ENCODE measurements at places on chromosomes 7 and 10. TPM values are rescaled to one million over a fixed set of nuclear protein-coding genes. Genes with fewer than 3 reads are reported as not detected.

DNA sequence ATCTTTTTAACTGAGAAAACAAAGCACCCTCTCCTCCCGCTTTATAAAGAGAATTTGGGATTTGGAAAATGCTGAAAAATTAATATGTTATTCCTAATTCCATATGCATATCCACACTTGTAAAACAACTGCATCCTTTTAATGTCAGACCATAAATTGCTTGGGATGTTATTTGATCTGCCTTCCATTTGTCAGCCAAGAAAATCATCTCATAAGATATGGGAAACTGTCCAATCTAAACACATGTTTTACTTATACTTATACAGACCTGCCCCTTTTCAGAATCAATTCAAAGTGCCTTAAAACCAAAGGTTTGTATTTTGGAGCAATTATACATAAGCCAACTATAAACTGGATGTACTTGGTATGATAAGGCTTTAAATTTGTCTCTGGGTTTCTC is 595.5 kb upstream of the PFKP start:
- no peak for DNase-seq

DNA sequence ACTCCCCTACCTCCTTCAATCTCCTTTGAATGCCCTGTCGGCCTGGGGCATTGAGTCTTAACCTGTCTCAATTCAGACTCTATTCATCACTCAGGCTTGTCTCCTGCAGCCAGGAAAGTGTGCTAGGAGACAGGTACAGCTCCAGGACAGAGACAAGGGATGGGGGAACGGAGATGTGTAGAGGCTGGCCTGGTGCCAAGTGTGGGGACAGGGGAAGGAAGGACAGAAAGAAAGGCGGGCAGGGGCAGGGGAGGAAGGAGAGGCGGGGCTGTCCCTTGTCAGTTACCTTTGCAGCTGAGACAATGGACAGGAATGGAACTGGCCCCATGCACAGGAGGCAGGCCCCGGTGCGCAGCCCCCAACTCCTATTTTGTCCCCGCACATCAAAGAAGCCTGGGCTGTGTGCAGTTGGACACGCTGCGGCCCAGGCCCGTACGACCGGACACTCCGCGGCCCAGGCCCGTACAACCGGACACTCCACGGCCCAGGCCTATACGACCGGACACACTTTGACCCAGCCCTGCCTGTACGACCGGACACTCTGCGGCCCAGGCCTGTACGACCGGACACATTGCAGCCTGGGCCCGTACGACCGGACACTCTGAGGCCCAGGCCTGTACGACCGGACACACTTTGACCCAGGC is 36.9 kb downstream of the CHST15 start:
- no peak for DNase-seq

DNA sequence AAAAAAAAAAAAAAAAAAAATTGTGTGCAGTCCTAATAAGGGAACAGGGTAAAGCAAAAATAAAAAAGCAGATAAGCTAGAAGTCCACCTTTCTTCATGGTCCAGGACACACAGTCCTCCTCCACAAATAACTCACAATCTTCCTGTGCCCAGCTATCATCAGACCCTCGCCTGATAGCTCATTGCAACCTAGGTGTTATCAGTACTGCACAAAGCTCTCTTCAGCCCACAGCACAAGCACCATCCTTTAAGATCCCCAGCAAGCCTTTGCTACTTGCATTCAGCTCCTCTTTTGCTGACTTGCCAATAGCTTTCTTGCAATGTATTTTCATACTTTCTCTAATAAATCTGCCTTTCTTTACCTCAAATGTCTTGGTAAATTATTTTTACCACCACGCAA is 5.0 kb downstream of the NDUFA5 start:
- no peak for DNase-seq

DNA sequence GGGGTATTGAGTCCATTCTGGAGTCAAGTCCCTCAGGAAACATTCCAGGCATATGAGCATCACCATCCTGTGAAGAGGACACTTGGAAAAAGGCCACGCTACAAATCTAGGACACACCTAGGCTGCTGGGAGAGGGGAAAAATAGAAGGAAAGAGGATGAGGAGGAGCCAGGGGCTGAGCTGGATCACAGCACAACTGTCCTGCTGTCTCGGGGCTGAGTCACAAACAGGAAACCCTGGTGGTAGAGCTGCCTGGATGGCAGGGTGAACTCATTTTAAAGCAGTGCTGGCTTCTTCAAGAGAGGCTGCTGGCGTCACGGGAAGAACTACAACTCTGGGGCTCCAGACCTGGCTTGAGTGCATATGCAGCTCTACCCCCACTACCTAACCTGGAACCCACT is 151.5 kb downstream of the RNF216 start:
- peak; percentile 87 for DNase-seq

DNA sequence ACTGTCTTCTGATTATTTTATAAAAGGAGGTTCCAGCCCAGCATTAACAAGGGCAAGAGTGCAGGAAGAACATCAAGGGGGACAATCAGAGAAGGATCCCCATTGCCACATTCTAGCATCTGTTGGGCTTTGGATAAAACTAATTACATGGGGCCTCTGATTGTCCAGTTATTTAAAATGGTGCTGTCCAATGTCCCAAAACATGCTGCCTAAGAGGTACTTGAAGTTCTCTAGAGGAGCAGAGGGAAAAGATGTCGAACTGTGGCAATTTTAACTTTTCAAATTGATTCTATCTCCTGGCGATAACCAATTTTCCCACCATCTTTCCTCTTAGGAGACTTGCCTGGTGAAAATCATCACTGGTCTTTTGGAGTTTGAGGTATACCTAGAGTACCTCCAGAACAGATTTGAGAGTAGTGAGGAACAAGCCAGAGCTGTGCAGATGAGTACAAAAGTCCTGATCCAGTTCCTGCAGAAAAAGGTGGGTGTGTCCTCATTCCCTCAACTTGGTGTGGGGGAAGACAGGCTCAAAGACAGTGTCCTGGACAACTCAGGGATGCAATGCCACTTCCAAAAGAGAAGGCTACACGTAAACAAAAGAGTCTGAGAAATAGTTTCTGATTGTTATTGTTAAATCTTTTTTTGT is 2.3 kb downstream of the IL6 start:
- DNase-seq = no peak

- DNase-seq = no peak
These were observed 99.0 kb downstream of the PLPP4 start for GRCh38 chr10:120555842-120556532.

DNA sequence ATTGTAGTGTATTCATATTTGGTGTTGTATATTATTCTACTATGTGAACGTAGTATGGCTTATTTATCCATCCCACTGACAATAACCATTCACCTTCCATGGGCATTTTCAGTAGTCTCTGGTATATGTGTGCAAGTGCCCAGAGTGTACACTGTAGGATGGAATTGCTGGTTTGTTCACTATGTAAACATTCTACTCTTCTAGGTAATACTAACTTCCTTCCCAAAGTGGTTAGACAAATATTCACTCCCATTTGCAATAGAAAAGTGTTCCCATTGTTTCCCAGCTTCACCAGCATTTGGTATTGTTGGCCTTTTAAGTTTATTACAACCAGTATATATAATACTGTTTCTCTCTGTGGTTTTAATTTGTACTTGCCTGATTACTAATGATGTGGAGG is 153.7 kb downstream of the C7orf25 start:
- no peak for DNase-seq

DNA sequence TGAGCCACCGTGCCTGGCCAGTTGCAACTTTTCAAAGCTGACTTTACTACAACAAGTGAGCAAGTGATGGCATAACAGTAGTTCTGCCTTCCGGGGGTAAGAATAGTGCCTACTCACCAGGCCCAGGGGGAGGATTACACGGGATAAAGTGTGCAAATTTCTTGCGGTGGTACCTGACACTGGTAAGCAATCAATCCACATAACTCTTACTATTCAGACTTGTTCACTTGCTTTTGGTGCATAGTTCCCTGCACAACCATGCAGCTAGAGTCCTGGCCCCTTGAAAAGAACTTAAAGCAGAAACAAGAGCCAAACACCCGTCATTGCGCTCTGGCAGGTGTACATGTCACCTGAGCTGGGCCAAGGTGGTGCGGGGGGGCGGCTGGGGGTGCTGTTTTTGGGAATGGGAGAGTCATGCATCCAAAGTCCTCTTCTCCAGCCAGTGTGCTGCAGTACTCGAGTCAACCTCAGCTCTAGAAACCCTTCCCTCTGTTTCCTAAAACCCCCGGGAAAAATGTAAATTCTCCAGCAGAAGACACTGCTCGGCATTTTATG is 5.4 kb upstream of the COBL start:
- no peak for DNase-seq

DNA sequence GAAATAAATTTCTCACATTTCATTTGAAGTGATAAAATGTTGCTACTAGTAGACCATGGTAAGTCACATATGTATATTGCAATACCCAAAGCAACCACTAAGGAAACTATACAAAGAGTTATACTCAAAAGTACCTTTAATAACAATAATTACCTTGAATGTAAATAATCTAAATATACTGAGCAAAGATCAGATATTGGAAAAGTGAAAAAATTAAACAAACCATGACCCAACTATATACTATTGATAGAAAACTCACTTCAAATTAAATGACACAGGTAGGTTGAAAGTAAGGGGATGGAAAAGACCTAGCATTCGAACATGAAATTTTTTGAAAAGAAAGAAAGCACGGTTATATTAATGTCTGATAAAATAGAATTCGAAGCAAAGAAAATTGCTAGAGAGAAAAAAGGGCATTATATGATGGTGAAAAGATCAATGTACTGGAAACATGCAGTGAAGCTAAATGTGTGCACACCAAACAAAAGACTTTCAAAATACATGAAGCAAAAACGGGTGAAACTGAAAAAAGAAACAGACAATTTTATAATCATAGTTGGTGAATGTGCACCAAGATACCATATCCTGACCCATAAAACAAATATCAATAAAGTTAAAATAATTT is 29.1 kb downstream of the TFPI2 start:
- no peak for DNase-seq

GRCh38 chr10:99983280-99983988 is 26.3 kb downstream of the DNMBP start:
- peak; percentile 93 for DNase-seq

- no peak for DNase-seq
These were observed 523.6 kb downstream of the PTPRN2 start for GRCh38 chr7:158063850-158064610.

- DNase-seq = no peak
These were observed 625.6 kb upstream of the MKI67 start for GRCh38 chr10:128751851-128752250.

DNA sequence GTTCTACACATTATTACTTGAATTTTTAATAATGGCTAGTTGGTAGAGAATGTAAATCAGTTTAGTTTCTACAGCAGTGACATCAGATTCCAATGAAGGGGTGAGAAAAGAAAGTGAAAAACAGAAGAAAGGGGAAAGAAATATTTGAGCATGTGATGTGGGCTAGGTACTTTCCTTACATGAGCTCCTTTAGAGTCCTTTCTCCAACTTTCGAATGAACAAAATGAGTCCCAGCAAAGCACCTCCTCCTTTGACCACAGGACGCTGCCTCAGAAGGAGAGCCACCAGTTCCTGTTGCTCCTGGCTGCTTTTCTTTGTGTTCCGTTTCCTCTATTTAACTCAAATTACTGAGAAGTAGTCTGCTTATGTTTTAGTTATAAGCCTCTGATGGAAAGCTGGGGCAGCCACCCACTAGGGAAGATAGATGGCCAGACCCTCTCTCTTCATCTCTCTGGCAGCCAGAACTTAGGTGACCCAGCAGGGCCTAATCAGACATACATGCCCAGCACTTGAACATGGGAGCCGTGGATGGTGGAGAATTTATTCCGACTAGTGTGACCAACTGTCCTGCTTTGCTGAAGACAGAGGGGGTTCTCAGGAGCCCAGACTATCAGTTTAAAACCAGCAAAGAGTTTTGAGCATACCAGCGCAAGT is 82.4 kb upstream of the NME8 start:
- no peak for DNase-seq

DNA sequence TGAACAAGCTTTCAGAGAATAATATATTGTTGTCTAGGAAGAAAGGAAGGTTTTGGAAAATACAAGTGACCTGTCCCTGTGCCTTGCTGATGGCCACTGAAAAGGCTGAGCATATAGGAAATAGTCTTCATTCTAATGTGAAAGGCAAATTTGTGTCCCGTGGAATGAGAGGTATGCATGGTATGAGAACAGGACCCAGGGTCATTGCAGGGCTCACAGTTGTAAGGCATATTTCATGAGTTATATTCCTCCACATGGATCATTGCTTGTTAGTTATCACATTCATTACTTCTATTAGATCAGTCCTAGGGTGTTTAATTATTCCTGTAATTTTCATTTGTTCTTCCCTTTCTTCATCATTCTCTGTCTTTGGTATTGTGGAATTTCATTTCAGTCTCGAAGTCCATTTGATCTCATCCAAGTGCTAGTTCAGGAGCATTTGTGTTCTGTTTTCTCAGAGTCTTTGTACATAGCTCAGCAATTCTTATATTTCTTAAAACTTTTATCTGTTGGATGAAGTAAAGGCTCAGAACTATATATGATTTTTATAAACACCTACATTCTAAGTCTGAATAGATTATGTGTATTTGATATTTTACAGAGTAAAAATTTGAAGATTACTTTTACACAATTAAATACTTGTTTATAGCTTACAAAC is 39.4 kb upstream of the ARHGAP21 start:
- peak; percentile 51 for DNase-seq

The KCNH2 gene
- not detected for total RNA-seq

The TECPR1 gene
- 61.1 TPM for total RNA-seq
